NCI-H1417 (cell line): ENCODE measurements at places on chromosomes 4 and X.

DNA sequence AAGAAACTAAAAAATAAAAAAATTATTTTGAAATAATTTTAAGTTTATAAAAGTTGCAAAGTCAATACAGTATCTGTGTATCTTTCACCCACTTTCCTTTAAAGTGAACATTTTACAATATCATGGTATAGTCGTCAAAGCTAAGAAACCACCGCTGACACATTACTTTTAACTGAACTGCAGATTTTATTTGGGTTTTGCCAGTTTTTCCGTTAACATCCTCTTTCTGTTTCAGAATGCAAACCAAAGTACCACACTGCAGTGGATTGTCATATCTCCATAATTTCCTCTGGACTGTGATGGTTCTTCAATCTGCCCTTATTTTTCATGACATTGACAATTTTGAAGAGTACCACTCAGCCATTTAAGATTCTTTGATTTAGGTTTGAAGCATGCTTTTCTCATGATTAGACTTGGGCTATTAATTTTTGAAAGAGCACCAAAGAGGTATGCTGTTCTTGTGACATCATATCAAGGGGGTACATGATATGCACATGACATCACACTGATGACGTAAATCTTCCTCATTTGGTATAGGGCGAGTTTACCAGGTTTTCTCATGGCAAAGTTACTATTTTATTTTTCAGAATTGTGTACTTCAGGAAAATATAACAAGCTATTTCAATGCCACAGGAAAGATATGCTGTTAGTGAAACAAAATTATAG, 3.6 kb upstream of the CXCL1 start:
- DNase-seq, result no peak

DNA sequence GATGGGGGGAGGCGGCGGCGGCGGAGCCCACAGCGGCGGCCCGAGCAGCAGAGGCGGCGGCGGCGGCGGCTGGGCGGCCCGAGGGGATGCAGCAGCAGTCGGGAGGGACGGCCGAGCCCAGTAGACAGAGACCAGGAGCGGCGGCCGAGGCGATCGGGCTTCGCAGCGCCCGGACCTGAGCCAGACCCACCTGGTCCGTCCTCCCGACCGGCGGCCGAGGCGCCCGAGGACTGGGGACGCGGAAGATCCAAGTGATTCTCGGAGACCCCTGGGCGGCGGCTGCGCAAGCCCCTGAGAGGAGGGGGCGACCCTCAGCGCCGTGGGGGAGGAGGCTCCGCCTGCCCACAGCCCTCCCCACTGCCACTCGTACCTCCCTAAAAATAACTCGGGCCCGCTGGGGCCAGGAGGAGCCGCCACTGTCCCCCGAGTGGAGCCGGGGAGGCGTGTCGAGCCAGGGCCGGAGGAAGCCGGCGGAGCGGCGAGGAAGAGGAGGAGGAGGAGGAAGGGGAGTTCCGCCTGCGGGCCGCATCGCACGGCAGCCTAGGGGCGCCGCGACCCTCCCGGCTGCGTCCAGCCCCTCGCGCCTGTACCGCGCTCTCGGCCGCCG, 608 bp downstream of the RAPGEF2 start:
- DNase-seq, result peak; percentile 47

GRCh38 chr4:11436084-11436483, 7.4 kb upstream of the HS3ST1 start:
- no peak for DNase-seq

- no peak for DNase-seq
Measured at GRCh38 chrX:54116391-54116790, 66.7 kb downstream of the FAM120C start.

GRCh38 chr4:170610434-170610833, 520.7 kb upstream of the AADAT start:
- DNase-seq, result no peak

DNA sequence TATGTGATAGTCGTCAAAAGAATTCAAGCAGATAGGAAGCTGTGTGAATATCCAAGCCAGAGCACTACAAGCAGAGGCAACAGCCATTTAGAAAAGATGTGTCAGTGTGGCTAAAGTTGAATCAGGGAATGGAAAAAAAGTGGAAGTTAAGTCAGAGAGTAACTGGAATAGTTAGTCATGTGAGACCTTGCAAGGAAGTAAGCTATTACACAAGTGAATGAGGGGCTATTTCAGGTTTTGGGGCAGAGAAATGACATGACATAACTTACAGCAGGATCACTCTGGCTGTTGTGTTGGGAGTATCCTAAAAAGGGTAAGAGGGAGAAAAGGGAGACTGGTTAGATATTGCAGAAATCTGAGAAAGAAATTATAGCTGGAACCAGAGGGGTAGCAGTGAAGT, 236.6 kb upstream of the PCDH18 start:
- DNase-seq, result no peak

- DNase-seq, result no peak
Measured at GRCh38 chr4:188428935-188429334, 289.7 kb downstream of the TRIML1 start.

DNA sequence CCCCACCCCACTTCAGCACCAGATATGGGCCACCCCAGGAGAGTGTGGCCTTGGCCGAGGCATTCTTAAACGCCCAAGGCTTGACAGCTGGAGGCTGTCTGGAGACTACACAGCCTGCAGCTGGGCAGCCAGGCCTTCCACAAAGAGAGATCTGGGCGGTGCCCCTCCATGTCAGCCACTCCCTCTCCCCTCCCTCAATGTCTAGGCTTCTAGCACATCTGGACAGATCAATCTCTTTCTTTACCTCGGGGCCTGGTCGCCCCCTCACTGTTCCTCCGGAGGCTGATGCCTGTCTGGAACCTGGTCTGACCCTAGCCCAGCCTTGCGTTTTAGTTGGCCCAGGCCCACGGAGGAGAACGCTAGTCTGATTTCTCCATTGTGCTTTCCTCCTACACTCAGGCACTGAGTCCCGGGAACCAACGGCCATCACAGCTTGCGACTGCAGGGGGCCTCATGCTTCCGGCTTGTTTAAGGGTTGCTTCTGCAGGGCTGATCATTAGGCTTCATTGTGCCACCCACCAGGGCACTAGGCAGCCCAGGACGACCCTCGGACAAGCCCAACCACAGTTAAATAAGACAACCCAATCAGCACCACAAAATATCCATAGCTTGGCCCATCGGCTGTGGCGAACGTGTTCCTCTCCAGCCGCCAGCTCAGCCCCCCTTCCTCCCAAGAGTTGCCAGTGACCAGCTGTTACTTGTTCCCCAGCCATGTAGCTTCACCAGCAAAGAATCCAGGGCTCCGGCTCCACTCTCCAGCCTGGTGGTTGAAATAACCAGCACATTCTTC, 200.6 kb downstream of the BCOR start:
- no peak for DNase-seq

DNA sequence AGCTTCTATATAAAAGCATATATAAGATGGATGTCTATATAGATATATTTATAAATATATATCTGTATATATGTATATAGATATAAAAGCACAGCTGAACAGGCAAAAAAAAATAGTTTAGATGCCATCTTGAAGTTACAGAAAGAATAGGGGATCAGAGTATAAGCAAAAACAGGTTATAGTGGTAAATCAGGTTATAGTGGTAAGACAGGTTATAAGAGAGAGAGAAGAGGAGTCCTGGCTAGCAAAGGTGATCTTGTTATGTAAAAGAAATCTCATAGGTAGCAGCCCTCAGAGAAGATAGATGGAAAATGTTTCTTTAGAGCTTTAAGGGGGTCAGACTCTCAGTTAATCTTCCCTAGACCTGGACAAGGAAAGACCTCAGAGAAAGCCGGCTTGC, 1263.1 kb downstream of the PCDH7 start:
- no peak for DNase-seq

DNA sequence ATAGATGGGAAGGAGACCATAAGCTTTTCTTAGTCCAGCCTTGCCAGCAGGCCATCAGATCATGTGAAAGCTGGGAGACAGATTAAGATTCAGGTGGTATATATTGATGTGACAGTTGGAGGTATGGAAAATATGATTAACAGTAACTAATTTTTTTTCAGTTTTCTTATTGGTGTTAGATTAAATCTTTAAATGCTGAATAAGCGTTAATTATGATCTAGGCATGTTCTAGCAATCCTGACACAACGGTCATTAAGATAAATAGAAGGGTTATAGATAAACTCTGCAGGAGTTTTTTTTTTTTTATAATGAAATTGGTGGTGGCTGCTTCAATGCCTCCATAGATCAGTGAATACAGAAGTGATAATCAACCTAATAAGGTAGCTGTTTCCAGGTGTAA, 649.5 kb upstream of the TENM3 start:
- peak; percentile 25 for DNase-seq

GRCh38 chr4:2450394-2451035, 18.4 kb upstream of the RNF4 start:
- DNase-seq, result no peak

DNA sequence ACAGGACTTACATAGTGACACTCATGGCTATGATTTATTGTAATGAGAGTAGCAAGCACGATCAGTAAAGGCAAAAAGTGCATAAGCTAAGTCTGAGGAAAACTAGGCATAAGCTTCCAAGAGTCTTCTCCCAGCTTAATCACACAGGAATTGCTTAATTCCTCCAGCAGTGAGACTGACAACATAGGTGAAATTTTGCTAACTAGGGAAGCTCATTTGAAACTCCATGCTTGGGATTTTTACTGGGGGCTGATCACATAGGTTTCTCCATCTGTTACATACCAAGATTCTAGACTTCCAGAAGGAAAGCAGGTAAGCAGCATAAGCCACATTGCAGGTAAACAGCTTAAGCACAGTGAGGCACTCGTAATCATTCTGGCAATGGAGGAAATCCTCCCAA, 71.8 kb upstream of the FHDC1 start:
- no peak for DNase-seq

DNA sequence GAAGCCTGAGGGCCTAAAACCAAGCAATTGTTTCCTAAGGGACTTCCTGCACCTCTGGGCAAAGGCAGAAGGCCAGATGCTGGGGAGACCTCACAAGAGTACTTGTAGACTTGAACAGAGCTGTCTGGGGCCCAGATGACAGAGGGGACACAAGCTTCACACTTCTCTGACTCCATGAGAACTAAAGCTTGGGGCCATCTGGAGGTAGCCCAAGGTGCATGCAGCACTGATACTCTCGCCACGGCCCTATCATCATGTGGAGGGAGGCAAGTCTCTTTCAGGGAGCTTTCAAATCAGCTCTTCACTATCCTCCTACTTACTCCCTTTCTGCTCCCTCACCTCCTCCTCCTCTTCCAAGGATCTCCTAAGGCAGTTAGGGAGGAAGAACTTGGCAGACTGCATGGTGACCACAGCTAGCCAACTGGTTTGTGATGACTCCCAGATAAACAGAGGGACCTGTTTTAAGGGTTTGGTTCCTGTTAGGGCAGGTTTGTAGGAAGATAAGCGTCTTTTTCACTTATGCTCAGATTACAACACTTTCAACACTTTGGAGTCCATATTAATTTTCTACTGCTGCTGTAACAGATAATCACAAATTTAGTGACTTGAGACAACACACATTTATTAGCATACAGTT, 23.8 kb downstream of the MSL3 start:
- DNase-seq, result no peak

- no peak for DNase-seq
Measured at GRCh38 chr4:69668680-69669079, 15.6 kb upstream of the UGT2A1 start.

DNA sequence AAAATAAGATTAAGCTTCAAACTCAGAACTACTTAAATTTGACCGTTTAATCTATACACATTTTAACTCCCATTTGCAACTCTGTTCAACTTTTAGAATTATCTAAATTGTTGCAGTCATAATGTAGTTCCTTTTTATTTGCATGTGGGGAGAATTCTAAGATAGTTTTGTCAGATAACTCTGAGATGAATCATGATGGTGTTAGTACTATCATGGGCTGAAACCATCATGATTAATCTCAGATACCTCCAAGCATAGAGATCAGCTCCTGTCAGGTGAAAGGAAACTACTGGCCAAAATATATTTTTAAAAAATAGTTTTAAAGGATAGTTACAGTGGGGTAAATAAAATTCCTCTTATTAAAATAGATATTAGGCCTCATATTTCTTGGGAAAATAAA, 39.0 kb downstream of the FBXO8 start:
- DNase-seq, result no peak

- no peak for DNase-seq
Measured at GRCh38 chr4:107044170-107044569, 8.1 kb upstream of the DKK2 start.

DNA sequence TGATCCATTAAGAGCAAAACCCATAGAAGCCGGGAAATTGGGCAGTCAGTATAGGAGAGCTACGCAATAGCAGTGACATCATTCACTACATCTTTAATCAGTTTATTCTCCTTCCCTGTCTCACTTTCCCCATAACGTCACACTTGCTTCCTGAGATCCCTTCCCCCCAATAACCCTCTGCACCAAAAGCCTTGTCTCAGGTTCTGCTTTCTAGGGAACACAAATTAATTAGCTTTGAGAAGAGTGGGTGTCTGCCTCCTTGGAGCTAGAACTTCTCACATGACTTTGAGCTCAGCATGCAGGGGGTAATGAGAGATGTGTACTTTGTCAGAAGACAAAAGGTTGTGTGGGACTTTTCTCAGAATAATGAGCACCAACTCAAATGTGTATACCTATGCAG, 128.3 kb upstream of the MAOA start:
- no peak for DNase-seq

DNA sequence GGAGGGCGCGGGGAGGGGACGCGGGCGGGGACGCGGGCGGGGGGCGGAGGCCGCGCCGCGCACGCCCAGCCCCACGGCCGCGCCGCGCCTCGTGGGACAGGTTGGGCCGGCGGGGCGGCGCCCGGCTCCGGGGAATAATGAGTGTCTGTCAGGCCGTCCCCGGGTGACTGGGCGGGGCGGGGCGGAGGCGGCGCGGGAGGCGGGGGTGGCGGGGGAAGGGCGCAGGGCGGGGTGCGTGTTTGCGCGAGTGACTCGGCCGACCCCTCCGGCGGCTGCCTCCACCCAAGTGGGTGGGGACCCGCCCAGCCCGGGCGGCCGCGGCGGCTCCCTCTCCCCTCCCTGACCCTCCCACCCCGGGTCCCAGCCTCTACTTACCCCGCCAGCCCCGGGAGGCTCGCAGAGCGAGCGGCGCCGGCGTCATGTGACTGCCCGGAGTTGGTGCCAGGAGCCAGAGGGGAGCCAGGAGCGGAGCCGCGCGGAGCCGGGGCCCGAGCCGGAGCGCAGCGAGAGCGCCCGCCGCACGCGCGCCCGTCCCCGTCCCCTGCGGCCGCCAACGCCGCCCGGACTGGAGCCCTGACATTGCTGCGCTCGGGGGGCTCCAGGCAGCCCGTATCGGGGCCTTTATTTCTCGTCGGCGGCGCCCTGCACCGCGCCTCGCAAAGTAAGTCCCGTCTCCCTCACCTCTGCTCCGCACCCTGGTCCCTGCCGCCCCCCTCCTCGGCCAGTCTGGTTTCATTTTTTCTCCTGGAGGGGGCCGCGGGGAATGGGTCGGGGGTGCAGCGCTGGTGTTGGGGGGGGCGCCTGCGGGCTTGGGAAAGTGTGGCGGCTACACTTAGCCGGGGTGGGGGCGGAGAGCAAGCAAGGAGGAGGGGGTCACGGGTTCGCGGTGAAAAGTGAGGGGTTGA, at the start of gene KLF3:
Gene KLF3, plus strand, starts transcription at position 399 of the 905 bp plus-strand sequence. CDS start 16,427 bp downstream, outside the sequence.
- peak; percentile 89 for DNase-seq

GRCh38 chrX:88560673-88561330, 186.2 kb upstream of the CPXCR1 start:
- no peak for DNase-seq

GRCh38 chr4:47531241-47531953, 46.3 kb downstream of the ATP10D start:
- no peak for DNase-seq
